GM23338 (cell line): ENCODE measurements at places on chromosomes 11 and 22. TPM values are rescaled to one million over a fixed set of nuclear protein-coding genes. Genes with fewer than 3 reads are reported as not detected.

The MOGAT2 gene
- not detected in 2 replicates for total RNA-seq

The CLDN5 gene
- total RNA-seq, result 1.4 and 3.2 TPM in 2 replicates

The TPBGL gene
- total RNA-seq, result 0.16 and 0.21 TPM in 2 replicates

The TEX54 gene
- not detected in 2 replicates for total RNA-seq

The NTM gene
- 5.3 and 14.6 TPM in 2 replicates for total RNA-seq

The IGF2 gene
- 0.70 and 1.4 TPM in 2 replicates for total RNA-seq

The SLC5A1 gene
- 0.03 TPM in 1 of 2 replicates, not detected in the other for total RNA-seq

DNA sequence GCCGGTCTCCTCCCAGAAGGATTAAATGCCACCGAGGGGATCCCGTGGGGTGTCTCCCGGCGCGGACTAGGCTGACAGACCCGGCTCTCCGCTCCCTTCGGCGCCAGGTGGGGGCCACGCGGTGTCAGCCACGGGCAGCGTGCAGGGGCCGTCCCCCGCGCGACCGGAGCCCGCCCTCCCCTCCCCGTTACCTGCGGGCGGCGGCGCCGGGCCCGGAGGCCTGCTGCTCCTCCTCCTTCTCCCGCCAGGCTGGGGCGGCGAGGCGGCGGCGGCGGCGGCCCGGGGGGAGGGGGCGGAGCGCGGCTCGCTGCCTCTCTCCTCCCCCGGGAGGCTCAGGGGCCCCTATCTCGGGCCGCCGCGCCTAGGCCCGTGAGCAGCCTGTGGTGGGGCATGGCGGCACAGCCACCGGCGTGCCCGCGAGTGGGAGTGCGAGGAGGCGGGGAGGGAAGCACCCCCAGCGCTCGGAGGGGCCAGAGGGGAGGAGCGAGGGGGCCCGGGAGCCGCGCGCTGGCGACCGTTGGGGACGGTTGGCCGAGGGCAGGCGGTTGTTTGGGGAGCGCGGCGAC, 450 bp downstream of the ZBTB44 start:
- DNase-seq, result peak; percentile 56

DNA sequence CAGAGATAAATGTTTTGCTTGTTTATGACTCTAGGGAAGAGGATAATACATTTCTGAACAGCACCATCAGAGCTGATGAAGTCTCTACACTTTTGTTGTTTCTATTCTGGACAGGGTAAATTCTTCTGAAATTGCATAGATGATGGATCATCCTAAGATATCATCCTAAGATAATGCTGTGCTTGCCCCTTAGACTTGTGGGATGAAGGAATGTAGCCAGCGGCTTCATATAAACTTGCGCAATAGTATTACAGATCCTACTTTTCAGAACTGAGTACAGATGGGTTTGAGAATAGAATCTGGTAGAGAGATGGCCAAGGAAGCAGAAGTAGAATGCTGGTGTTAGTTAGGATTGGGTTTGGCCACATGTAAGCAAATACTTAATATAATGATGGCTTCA, 61.0 kb downstream of the NCAM1 start:
- DNase-seq, result no peak

GRCh38 chr22:25736378-25737011, 5.5 kb upstream of the MYO18B start:
- DNase-seq, result no peak

GRCh38 chr11:35210876-35211546, 72.0 kb downstream of the CD44 start:
- DNase-seq, result no peak

DNA sequence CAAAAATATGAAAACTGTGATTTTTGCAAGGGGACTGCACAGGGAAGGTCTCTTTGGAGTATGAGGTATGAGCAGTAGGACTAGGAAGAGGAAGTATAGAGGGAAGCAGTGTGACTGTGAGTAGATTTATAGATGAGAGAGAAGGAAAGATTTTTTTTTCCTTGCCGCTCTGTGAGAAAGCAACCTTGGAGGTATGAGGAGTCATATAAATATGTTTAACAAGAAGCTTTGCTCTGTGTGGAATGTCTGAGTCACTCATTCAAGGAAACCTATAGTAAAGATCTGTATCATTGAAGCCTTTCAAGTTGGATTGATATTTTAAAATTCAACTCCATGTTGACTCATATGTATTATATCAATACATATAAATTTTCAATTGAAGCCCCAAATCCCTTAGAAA, 26.2 kb downstream of the DNHD1 start:
- no peak for DNase-seq

DNA sequence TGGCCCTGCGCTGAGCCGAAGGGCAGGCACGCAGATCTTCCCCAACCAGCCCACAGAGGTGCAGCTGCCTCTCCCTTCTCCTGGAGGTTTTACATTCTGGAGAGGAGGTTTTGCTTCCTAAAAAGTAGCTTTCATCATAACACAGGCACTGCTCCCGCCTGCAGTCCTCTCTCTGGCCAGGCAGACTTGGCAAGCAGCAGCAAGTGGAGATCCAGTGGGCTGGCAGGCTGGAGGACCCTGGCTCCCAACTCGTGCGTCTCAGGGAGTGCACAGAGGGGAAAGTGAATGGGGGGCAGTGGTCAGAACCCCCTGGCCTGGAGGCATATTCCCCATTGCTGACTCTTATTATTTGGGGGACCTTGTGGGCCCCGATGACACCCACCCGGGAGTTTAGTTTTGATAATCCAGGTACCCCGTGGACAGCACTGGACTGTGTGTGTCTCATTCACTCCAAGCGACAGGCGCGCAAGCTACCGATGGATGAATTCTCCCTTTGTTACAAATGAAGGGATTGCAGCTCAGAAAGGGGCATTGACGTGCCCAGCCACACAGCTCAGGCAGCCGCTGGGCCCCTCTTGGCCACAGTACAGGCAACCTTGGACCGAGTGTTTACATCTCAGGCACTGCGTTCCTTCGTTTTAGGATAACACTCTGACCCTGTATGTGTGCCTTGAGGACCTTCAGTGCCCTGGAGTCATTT, 1223.9 kb downstream of the BRD1 start:
- no peak for DNase-seq

- no peak for DNase-seq
Measured at GRCh38 chr22:30241576-30242371, 4.8 kb downstream of the LIF start.

- no peak for DNase-seq
Measured at GRCh38 chr11:28153586-28153985, 45.4 kb downstream of the METTL15 start.
